HepG2 (cell line): ENCODE measurements at places on chromosomes 5 and 9.

GRCh38 chr5:62341783-62342475, 35.9 kb downstream of the KIF2A start:
- DNase-seq = no peak

GRCh38 chr5:135386096-135386495, 12.9 kb downstream of the MACROH2A1 start:
- DNase-seq = no peak

DNA sequence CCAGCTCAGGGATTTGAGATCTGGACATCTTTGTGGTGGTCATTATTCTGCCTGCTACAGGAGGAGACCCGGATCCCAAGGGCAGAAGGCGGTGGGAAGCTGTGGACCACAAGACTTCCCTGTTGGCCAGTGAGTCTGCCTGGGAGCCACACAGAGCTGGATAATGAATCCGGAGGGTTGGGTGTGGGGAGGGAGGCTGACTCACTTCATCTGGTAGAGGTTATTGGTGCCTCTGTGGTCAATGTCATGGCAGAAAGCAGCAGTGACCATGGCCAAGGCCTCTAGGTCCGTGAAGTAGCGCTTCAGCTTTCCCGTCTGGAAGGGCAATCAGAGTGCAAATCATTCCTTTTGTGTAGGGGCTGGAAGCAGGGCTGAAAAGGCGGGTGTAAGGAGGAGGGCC, 58.5 kb downstream of the PDE6A start:
- DNase-seq = no peak

DNA sequence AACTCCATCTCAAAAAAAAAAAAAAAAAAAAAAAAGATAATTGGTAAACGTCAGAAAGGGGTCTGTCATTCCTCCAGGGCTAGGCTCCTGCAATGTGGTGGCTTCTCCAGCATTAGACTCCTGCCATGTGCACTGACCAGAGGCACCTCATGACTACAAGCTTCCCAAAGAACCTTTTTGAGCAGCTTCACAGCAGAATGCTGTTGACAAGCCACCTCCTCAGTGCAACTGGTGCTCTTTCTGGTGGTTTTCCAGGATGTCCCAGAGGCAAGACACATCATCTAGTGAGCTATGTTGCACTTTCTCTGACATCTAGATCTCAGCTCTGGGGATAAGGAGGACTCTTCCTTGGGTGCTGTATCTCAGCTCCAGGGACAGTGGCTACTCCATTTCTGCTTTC, 11.6 kb downstream of the RPL37 start:
- no peak for DNase-seq

DNA sequence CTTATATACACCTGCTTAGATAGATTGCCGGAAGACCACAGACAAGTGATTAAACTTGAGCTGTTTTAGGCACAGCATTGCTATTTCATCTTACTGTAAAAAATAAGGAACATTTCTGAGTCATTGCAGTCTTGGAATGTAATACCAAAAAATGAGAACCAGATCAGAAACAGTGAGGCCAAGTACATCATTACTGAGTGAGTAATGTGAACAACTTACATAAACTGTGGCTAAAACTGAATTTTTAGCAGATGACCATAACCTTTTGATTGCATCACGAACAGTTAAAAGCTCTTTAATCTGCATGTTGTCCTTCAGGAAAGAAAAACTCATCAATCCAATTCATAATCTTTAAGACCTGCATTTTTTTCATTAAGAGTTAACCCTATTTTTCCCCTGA, 157.1 kb upstream of the FGF10 start:
- DNase-seq = no peak
